ENCODE measurements at places on chromosomes 2 and 18.

GRCh38 chr2:216082805-216083204, 1.1 kb downstream of the TMEM169 start:
- DNase-seq, result no peak

DNA sequence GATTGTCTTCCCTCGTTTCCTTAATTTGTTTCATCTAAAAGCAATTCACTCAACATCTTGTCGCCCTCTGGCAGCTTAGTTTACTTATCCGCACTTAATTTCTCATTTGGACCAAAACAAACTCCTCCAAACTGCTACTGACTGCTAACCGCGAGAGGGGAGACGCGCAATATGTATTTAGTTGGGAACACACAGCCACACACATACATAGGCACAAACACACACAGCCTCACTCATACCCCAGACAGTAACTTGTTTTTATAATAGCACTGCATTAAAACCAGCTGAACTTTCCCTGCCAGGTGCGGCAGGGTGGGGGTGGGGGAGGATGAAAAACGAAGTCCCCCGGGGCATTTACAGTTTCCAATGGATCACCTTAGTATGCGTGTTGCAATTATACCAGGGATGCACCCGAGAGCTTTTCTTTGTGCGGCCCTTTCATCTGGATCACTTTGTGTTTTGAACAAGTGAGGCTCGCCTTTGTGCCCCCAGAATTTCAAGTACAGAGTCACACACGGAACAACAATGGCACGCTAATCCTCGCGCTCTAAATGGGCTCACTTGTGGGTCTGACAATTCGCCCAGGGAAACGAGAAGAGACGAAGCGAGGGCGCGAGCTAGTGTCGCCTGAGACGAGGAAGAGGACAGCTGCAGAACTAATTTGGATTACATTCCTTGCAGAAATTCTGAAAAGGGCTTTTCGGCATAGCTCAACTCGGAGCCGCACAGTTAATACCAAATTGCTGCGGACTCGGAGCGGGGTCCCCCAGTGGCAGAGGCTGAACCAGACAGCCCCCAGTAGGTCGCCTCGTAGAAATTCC, 2.4 kb downstream of the ERBB4 start:
- no peak for DNase-seq

- DNase-seq, result no peak
Observed at GRCh38 chr18:811892-812375, at the start of gene YES1. Gene YES1 (minus strand): TSS chr18:812242. CDS start chr18:756827, 55,415 bp downstream.

DNA sequence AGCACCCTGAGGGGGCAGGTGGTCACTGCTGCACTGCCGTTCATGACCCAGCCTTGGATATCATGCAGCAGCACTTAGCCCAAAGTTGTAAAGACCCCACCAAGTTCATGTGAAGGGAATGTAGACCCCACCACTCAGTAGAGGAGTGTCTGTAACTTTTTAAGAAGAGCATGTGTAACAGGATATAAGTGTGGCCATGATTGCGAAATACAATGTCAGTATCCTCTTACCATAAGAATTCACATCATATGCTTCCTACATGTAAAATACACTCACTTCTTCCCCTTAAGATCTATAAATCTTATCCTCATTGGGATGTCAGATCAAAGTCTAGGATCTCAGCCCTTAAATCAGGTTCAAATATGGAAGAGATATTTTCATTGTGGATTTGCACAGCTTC, 276.9 kb downstream of the PTPRM start:
- DNase-seq, result no peak

DNA sequence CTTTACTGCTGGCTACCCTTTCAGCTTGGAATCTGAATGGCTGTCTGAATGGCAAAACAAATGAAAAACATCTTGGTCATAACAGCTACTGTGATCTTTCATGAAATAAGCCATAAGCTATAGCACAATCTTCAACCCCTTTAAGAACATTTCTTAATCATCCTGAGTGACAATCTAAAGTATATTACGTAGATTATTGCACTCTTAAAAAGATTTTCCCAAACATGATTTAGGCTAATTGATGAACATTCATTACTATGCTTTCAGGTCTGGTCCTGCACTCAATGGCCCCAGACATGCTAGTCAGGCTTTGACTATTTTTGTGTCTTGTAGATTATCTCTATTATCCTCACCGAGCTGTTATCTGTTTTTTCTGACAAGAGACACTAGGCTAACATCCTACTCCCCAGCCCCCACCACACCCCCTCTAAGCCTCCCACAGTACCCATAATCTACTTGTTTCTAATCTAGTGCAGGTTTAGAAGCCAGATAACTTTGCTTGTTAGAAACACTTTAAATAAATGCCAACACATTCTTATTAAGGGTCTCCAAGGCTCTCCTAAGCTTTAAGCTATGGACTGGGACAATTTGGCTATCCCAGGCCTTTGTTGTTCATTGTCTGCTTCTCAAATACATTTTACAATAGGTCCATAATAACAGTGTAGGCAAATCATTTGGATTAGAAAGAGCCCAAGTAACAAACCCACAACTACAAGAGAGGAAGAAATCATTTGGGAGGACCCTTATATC, 4.2 kb downstream of the SMAD2 start:
- DNase-seq, result no peak

DNA sequence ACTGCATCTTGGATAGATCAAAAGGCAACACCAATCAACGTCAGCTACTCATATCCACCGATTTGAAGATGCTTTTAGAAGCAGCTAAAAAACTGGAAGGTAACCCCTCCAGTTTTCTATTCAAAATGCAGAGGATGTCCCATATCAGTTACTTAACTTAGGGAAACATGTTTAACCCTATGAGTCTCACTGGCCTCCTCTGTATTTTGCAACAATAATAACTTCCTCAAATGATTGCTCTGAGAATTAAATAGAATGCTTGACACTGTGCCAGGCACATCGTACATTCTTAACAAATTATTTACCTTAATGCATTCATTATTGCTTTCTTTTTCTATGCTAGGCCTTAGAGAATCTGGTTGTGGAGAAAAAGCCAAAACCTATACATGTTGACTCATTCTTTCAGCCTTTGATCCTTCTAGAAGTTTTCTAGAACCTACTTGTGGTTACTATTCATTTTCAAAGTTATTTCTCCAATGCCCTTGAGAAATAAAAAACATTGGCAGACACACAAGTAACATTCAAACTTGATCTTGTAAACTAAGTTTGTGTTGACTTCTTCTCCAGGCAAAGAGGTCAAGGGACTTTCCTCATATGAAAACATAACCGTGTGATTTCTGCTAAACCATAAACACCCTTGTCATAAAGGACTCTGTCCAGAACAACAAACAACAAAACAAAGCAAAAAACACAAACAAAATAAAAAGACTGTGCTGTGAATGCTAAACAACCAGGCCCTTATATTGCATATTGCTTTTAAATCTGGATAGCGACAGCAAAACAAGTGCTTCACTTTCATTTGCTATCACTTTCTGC, 4.6 kb downstream of the DOCK10 start:
- DNase-seq, result no peak

- DNase-seq, result no peak
Observed at GRCh38 chr2:43212216-43212835, 14.1 kb downstream of the ZFP36L2 start.

DNA sequence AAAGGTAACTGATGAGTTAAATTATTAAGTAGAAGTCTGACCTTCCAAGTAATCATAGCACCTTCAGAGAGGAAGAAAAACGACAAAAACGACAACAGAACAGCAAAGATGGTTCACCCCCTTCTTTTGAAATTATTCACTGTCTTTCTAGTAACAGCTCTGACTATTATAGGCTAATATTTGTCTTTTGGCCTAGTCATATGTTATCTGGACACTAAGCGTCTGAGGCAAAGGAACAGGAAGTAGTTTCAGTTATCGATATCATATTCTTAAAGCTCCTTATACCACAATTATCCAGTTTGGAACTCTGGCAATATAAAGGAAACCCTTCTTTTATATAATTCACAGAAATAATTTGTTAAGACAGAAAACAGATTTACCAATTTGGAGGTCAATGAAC, 27.6 kb upstream of the SLC40A1 start:
- DNase-seq, result no peak

GRCh38 chr2:45567974-45568789, 42.9 kb downstream of the SRBD1 start:
- no peak for DNase-seq

GRCh38 chr18:44911773-44912172, 231.1 kb downstream of the SETBP1 start:
- no peak for DNase-seq

- no peak for DNase-seq
Observed at GRCh38 chr2:96898641-96899412, 28.9 kb upstream of the SEMA4C start.

DNA sequence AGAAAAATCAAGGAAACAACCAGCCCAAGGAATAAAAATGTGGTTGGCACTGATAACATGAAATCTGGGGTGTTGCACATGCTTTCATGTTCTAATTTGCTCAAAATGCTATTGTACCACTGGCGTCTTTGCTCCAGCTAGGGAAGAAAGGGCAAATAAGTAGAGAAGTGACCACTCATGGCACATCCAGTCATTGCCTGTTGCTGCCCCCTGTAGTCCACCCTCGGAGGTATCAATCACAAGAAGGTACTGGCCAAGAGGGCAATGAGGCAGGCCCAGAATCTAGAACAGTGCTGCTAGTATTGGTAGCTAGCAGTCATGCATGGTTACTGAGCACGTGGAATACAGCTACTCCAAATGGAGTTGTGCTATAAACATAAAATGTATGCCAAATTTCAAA, 213.4 kb downstream of the CDCA7 start:
- no peak for DNase-seq

GRCh38 chr2:159153463-159153862, 133.0 kb downstream of the WDSUB1 start:
- no peak for DNase-seq

DNA sequence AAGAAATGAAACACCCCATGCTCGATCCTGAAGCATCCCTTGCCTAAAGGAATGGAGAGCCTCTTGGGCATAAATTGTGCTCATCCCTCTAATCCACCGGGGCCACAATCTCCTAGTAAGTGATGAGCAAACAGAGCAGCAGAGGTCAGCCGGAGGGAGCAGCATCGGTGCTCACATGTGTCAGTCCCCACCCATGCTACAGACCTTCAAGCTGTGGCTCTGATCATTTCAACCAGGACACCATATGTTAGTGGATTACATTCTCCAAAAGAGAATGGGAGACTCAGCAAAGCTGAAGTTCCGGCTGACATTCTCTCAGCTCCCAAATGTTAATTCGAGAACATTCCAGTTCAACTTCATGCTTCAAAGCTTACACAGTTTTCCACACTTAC, 75.6 kb downstream of the AAK1 start:
- no peak for DNase-seq

GRCh38 chr2:221107424-221107823, 464.7 kb downstream of the EPHA4 start:
- no peak for DNase-seq

GRCh38 chr18:68840554-68841263, 42.8 kb downstream of the CCDC102B start:
- no peak for DNase-seq

DNA sequence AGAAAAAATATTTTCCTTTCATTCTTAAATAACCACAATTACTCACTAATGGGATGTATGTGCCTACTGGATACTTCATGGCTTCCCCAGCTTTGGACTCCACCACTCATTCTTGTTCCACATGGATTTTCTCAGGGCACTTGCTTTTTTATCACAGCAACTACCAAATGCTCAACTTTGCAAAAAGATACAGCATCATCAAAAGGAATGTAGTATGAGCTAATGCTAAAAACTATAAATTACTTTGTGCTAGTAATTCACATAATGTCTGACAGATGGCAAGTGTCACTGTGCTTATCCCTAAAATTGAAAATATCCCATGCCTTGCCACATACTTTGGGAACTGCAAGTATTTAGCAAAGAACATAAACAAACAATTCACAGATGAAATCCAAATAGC, 130.4 kb upstream of the ZFP36L2 start:
- no peak for DNase-seq

DNA sequence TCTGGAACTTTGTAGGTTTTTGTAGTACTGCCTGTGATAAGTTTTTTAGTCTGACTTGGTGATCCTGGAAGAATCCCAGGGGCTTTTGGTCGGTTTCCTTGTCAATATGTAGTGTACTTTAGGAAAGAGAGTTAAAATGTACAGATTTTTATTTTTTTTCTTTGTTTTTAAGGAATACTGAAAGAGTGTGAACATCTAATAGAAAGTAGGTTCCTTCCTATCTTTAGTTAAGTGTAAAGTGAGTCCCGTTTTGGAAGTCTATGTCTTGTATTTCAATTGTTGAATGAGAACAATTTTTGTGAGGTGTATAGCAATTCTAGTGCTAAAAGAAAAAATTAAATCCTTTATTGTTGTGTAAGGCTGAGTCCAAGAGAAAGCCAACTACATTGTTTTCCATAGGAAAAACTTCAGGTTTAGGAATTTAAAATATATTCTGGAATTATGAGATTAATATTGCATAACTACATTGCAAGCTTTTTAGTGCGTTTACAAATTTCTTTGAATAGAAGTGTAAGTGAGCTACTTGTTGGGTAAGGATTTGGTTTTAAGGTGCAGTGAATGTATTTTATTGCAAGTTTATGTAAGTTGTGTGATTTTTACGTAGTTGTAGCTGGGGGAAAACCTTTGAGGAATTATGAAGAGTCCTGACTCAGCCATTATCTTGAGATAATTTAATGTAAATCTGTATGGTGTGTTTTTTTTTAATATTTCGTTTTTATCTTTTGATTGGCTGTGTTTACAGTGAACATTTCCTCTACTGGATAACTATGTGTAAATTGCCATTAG, 1.7 kb downstream of the VAPA start:
- no peak for DNase-seq

- DNase-seq, result no peak
Observed at GRCh38 chr2:191389288-191389687, 144.1 kb downstream of the MYO1B start.

DNA sequence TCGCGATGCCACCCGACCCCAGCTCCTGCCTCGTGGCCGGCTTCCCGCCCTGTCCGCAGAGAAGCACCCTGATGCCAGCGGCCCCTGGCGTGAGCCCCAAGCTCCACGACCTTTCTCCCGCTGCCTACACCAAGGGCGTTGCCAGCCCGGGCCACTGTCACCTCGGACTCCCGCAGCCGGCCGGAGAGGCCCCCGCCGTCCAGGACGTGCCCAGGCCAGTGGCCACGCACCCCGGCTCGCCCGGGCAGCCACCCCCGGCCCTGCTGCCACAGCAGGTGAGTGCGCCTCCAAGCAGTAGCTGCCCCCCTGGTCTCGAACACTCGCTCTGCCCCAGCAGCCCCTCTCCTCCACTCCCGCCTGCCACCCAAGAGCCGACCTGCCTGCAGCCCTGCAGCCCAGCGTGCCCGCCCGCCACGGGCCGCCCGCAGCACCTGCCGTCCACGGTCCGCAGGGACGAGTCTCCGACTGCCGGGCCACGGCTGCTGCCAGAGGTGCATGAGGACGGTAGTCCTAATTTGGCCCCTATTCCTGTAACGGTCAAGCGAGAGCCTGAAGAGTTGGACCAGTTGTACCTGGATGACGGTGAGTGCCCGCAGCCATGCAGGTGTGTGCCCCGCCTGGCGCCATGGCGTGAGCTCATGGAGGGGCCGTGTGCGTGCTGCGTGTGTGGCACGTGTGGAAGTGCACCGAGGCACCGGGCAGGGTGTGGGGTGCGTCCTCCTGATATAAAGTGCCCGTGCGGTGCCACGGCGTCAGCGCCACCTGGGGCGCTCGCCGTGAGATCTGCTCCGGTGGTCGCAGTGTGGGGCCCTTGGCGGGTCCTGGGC, 90.8 kb downstream of the NFATC1 start:
- DNase-seq, result no peak
